ENCODE measurements at places on chromosomes 5 and 9.

- no peak for DNase-seq
Observed at GRCh38 chr5:61419106-61419505, 87.0 kb downstream of the ZSWIM6 start.

DNA sequence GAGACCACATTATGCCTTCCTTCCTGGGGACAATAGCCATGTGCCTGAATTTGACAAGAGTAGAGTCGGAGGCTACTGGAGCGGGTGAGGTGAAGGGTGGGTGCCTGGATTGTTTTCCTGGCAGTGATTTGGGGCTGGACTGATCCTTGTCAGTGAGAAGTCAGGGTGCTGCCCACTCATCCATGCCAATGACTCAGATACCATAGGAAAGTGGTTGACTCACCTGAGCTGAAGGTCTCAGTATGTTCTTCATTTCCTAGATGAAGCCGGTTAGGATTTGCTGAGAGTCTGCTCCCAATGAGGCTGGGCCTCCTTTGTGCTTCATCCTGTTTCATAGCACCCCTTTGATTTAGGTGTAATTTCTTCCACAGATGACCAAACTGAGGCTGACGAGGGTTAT, 366.0 kb downstream of the KDM4C start:
- DNase-seq = no peak

GRCh38 chr5:146301626-146302025, 37.0 kb upstream of the POU4F3 start:
- DNase-seq = peak; percentile 46

- DNase-seq = no peak
Observed at GRCh38 chr5:87188391-87188790, 79.3 kb upstream of the RASA1 start.

DNA sequence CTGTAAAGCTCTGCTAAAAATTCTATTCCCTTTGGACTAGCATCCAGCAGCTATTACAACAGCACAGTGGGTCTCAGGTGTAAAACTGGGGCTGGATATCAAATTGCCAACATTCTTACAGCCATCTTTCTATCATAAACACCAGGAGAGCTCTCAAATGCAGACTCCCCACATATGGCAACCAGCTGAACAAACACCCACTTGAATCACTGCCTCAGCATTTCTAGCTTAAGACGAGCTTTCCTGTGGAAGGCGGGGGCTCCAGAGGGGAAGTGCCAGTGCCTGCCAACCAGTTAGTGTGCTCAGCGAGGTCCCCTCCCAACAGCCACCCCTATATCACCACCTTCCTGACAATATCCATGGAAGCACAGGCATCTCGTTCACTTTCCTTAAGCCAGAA, 62.2 kb downstream of the IPPK start:
- peak; percentile 85 for DNase-seq

- no peak for DNase-seq
Observed at GRCh38 chr5:66144834-66145390, 812 bp downstream of the SREK1 start.

- peak; percentile 18 for DNase-seq
Observed at GRCh38 chr5:83162601-83163000, 85.3 kb downstream of the XRCC4 start.

- no peak for DNase-seq
Observed at GRCh38 chr9:138037140-138037539, 159.6 kb downstream of the CACNA1B start.
